ENCODE measurements at places on chromosomes 3 and 15.

GRCh38 chr3:184441202-184441900, 61.5 kb downstream of the CHRD start:
- DNase-seq: no peak

DNA sequence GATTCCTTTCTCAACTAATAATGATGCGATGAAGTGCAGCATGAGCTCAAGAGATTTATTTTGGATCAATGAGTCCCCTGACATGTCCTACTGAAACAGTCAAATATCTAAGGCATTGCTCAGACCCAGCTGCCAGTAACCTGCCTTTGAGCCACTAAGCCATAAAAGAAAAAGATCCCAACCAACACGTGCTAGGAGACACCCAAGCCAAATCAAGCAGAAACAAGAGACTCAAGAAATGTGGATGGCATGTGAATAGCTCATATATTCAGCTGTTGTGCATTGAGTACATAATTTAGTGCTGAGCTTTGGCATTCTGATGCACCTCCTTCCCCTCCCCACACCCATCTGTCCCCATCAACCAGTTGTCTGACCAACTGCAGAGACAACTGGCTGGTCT, 29.2 kb downstream of the GJD2 start:
- no peak for DNase-seq

- no peak for DNase-seq
These were observed 36.8 kb downstream of the ATP1B3 start for GRCh38 chr3:141913150-141913811.

DNA sequence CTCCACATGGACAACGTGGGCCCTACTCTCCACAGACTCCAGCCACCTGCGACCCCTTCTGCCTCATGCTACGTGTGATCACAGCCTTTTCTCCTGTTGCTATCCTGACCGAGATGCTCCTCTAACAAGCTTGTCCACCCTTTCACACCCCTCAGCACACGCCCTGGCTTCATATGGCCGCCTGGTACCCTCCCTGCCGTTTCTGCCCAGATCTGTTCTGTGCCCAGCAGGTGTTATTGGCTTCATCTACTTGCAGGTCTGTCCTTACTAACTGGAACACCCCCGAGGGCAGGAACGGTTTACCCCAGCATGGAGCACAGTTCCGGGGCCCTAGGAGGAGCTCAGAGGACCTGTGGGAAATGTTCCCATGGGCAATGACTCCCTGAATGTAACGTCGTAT, 9.9 kb downstream of the CHAC1 start:
- DNase-seq: no peak

GRCh38 chr3:112974178-112974517, 755 bp downstream of the CD200R1 start:
- DNase-seq: no peak

GRCh38 chr15:59885832-59886231, 118.3 kb upstream of the FOXB1 start:
- DNase-seq: no peak

DNA sequence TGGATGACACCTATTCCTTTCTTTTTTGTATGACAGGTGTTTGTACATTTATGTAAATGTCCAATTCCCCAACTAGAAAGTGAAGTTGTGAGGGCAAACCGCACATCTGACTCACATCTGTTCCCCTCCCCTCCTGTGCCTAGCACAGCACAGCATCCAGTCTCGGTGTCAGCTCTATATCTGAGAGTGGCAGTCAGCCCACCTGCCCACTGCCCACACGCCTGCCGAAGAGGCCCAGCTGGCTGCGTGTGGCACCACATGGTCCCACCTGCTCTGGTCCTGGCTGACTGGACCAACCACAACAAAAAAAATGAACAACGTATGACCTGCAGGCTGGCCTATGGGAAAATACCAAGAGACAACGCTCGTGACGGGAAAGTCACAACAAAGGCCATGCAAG, 62.8 kb downstream of the XXYLT1 start:
- DNase-seq: no peak

DNA sequence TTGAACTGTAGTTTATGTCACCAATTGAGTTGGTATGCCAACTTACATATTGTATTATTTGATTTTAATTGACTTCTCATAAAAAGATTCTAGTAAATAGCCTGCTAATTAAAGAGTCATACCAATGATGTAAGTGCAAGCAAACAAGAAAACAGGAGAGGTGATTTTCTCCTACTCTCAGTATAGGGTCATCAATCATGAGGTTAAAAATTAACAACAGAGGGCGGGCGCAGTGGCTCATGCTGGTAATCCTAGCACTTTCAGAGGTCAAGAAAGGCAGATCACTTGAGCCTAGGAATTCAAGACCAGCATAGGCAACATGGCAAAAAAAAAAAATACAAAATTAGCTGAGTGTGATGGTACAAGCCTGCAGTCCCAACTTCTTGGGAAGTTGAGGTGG, 108.7 kb downstream of the MYO9A start:
- no peak for DNase-seq

GRCh38 chr3:79521221-79521848, 246.5 kb downstream of the ROBO1 start:
- DNase-seq: no peak

DNA sequence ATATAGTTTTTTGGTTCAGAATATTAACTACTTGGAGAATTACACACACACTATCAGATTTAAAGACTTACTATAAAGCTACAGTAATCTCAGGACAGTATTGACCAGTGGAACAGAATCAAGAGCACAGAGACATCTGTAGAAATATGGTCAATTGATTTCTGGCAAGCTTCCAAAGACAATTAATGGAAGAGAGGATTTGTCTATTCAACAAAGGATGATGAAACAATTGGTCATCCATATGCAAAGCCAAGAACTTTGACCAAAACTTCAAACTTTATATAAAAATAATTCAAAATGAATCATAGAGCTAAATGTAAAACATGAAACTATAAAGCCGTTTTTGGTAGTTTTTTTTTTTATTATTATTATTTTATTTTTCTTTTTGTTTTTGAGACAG, 29.8 kb upstream of the MB21D2 start:
- no peak for DNase-seq

DNA sequence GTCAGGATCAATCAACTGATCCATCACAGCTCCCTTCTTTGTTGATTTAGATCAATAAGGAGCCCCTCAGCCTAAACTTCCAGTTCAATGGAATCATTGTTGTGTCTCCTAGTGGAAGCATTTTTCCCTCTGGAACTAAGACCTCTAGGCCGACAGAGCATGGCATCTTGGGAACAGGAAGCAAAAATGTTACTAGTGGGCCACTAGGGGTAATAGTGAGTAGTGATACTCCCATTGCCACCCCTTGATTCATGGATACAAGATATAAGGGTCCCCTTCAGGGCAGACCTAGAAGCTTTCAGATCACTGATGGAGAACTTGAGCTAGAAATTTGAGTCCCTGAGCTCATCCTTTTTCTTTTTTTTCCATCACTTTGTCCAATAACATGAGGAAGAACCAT, 40.4 kb upstream of the AZI2 start:
- no peak for DNase-seq

DNA sequence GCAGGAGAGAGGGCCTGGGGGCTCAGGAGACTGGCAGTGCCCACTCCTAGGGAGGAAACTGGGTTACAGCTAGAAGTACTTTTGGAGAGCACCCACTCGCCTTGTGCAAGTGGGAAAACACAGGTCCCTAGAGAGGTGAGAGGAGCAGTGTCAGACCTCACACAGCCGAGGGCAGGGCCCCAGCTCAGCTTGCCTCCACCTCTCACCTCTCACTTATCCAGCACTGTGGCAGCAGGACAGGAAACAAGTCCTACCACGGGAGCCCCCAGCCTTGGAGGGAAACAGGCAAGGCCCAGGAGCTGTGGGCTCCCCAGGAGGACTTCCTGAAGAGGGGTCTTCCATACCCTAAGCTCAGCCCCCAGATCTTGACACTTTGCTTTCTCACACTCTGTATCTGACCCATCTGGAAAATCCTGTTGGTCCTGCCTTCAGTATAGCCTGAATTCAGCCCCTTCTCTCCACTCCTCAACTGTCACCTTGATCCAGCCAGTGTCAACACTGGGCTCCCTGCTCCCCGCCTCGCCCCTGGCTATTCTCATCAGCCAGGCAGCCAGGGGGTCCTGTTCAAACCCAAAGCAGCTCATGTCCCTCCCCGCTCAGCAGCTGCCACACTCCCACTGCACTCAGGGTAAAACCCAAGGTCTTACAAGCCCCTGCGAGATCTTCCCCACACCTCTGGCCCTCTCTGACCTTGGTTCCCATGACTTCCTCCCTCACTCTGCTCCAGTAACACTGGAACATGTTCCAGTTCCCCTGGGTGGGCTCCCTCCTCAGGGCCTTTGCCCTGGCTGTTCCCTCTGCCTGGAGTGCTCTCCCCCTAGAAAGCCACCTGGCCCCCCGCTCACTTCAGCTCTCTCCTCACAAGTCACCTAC, 870 bp upstream of the TMEM40 start:
- DNase-seq: no peak

GRCh38 chr3:90011131-90011530, 903.7 kb downstream of the EPHA3 start:
- DNase-seq: no peak

- DNase-seq: no peak
These were observed 20.1 kb upstream of the SECISBP2L start for GRCh38 chr15:49066372-49066771.

GRCh38 chr3:45071075-45071474, 45.0 kb downstream of the CLEC3B start:
- no peak for DNase-seq

DNA sequence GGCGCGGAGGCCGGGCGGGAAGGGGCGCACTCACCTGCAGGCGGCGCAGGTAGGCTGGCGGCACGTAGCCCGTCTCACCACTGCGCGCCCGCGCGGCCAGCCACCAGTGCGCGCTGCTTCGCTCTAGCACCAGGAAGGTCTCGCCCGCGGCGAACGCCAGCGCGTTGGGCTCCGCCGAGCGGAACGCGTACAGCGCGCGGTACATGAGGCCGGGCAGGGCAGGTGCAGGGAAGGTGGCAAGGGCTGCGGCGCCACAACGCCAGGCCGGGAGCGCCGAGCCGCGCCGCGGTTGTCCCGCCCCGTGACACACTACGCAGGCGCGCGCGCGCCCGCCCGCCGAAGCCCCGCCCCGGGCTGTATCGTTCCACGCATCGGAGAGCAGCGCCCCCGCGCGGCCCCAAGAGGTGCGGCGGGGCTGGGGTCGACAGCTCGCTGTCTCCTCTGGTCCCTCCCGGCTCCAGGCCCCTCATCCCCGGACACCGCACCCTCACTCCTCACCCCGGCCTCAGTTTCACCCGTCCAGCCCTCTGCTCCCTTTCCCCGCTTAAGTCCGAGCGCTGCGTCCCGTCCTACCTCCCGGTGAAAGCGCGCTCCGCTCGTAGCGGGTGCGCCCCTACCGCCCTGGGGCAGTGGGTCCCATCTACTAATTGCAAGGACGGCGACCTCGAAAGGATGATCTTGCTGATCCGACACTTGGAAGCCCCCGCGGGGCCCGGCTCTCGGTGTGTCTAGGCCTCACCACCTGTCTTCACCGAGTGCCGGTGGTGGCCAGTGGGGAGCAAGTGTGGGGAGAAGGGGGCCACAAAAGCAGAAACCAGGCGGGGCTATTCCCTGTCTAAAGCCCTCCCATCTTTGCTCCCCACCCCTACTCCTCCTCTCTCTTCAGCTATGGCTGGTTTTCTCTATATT, at the start of gene NCKIPSD:
Gene NCKIPSD (minus strand): TSS at position 313 of the 909 bp plus-strand sequence. CDS start 108 bp downstream, at position 205.
- peak; percentile 78 for DNase-seq

DNA sequence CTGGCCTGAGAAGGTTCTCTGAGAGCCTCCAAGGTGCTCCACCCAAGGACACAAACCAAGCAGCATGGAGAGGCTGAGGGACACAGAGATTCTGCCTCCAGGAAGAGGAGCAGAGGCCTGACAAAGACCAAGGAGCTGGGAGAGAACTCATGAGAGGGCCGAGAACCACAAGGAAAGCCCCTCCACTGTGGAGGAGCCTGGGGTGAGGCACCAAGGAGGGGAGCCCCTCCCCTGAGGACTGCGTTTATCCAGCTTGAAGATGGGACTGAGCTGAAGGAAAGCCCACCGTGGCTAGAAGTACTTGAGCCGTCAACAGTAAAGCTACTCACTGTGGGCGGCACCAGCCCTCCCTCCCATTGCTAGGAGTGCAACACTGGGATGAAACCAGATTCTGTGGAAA, 63.1 kb upstream of the MEF2A start:
- no peak for DNase-seq

DNA sequence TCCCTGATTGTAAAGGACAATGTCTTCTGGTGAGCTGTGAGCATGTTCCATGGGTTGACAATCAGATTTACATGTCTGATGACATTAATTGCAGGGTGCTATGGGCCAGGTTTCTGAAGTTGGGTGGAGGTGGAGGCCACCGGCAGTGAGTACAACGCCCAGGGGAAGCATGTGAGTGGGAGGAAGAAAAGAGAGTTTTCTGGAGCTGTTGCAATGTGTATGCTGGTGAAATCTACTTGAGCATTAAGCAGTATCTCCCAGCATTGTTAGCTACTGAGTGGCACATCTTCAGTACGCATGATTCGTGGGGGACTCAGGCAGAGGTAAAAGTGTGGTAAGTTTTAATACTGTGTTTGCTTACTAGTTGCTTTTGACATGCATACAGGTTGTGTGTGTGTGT, 26.6 kb downstream of the TMEM45A start:
- no peak for DNase-seq

- no peak for DNase-seq
These were observed 3.9 kb downstream of the ZIC1 start for GRCh38 chr3:147412917-147413685.
